ENCODE measurements at places on chromosomes 1 and 21.

GRCh38 chr1:204443871-204444581 is 32.4 kb upstream of the PPP1R15B start:
- no peak for DNase-seq

GRCh38 chr1:96971849-96972602 is 250.4 kb downstream of the PTBP2 start:
- DNase-seq: no peak

- no peak for DNase-seq
Observed at GRCh38 chr1:33047290-33047689, 10.6 kb upstream of the AK2 start.

- DNase-seq: no peak
Observed at GRCh38 chr1:117930484-117930883, 945 bp downstream of the WDR3 start.

- DNase-seq: no peak
Observed at GRCh38 chr1:3879099-3879498, 21.0 kb downstream of the C1orf174 start.

GRCh38 chr1:180117764-180118116 is 36.9 kb upstream of the QSOX1 start:
- no peak for DNase-seq

DNA sequence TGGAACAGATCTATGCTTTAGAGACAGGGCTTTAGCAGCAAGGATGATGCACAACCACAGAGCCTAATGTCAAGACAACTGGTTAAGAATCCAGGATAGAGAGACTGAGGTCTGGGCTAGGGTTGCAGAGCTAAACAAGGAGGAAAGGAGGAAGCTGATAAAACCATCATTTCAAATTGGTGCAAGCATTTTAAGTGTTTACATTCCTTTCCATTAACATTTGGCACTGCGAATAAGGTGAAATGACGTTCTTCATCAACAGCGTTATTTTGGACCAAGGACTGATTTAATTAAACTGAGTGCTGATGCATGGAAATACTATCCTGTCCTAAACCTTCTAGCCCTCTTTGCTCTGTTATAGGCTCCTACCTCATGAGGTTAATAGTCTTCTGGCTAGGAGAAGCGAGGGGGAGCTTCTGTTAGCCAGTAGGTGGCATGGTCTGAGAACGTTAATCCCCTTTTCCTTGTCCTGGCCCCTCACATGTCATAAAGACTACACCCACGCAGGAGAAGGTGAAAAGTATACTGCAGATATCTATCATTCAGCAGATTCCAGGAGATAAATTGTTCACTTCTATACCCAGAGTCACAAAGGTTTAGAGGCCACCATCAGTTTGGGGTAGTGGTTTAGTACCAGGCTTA is 7.6 kb upstream of the C1orf21 start:
- DNase-seq: no peak

GRCh38 chr1:230831771-230832170 is 36.5 kb downstream of the C1orf198 start:
- no peak for DNase-seq
